ENCODE measurements at places on chromosomes 1 and 21.

DNA sequence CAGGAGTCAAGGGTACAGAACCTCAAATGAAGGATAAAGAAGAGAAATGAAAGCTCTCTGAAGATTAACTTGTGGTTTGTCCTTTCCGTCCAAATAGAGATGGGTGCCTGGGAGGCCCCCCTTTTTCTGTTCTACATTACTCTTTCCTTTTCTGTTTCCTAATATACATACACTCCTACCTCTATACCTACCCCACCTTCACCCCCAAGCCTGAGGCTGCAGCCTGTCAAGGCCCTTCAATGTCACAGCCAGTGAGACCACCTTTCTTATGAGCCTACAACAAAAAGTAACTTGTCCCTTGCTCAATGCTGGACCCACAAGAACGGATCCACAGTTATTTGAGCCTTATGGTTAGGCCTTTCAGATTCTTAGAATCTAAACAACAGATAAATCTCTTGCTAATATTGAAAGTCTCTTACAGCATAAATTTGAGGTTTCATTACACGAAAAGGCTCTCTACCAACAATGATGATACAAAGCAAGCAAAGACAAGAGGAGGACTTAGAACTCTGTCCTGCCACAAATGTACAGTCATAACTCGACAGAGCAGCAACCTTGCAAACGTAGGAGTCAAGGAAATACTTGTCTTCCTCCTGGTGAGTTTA is 4.1 kb upstream of the TRAF3IP3 start:
- no peak for DNase-seq

GRCh38 chr1:53349968-53350852 is 22.3 kb upstream of the LRP8 start:
- DNase-seq, result no peak

- DNase-seq, result peak; percentile 65
These were observed 69.6 kb downstream of the UBIAD1 start for GRCh38 chr1:11342621-11343032.

DNA sequence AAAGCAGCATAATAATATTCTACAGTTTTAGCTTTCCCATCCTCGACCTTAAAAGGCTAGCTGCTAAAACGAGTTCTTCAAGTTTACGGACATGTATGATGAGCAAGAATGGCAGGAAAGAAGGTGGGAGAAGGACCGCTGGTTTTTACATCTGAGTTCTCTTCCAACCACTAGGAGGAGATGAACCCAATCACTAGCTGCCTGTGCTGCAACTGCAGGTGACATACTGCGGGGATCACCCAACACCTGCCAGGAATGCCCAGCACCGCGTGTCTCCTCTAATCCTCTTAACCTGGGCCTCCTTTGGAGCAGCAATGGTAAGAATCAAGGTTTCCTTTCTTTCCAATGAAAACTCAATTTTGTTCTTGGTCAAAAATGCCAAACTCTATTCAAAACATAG is 23.5 kb downstream of the TOR3A start:
- DNase-seq, result no peak

GRCh38 chr1:178818416-178818815 is 52.5 kb downstream of the ANGPTL1 start:
- no peak for DNase-seq

GRCh38 chr21:32772281-32773047 is 909 bp upstream of the PAXBP1 start:
- peak; percentile 20 for DNase-seq

DNA sequence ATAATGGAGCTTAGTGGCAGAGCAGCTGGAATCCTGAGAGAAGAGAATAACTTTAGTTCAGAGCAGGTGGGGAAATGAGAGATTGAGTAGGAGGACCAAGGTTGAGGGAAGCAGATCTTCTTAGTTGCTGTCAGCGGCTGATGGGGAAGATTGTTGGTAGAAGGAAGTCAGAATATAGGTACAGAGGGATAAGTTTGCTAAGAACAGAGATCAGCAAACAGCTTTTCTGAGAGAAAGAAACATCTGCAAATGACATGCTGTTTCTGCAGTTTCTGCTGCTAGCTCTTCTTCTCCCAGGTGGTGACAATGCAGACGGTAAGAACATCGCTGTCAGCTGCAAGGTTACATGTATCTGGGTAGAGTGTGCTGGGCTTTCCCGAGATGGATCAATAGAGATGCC is at the start of gene CD1C:
Gene CD1C, plus strand, starts transcription at position 113 of the 400 bp plus-strand sequence. Its CDS starts 142 bp downstream, at position 255.
- DNase-seq, result no peak

DNA sequence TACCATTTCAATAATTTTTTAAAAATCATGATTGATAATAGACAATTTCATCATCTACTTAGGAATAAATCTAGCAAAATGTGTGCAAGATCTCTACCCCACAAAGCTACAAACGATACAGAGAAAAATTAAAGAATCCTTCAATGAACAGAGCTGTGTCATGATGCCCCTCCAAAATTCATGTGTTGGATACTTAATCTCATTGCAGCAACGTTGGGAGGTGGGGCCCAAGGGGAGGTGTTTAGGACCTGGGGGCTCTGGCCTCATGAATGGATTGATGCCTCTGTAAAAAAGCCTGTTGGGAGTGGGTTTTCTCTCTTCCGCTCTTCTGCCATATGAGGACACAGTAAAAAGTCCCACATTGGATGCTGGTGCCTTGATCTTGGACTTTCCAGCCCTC is 54.9 kb downstream of the PRSS38 start:
- no peak for DNase-seq

DNA sequence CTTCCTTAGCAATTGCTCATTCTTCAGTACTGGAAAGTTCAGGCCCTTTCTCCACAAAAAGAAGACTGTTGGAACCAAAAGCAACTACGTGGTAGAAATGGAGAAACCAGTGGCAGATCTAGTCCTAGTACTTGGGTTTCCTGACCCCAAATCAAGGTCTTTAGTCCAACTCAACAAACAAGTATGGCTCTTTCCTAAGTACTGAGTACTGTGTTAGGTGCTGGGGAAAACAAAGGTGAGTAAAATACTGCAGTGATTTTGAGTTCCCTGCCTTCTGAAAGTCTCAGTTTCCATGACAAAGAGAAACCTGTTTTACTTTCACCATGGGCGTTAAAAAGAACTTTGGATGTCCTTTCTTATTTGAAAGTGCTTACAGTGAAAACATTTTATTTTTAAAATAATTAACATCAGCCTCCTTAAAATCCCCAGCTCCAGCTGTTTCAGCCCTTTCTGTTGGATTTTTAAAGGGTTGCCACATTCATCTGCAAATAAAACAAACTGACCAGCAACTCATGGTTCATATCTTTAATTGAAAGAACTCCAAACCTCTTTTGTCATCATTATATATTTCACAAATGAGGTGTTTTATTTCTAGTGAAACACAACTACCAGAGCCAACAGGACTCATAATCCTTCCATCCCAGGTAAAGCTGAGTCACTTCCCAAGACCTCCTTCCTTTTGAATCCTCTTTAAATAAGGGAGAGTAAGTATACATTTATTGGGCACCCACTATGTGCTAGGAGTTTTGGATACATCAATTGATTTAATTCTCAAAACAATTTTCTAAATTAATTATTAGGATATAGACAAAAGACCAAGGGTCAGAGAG is 35.4 kb downstream of the PLPP3 start:
- DNase-seq, result no peak

- DNase-seq, result no peak
These were observed 11.7 kb downstream of the DSCAM start for GRCh38 chr21:40835184-40835694.

GRCh38 chr1:51997974-51998382 is 7.5 kb upstream of the RAB3B start:
- no peak for DNase-seq

DNA sequence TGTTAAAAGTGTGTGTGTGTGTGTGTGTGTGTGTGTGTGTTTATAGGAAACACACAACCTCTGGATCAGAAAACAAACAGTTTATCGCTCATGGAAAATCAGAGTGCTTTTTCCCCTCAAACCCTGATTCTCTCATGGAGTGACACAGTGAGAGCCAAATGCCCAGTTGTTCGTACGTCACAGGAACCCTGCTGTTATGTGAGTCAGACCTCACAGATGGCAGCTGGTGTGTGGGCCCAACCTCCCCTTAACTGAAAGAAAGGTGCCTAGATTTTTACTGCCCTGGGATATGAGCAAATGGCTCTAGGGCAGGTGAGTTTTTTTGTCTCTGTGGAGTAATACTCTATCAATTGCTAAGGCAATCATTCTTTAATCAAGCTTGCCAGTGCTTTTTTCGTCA is 1788.1 kb downstream of the BRINP3 start:
- no peak for DNase-seq

- peak; percentile 85 for DNase-seq
These were observed 78.4 kb upstream of the GPR88 start for GRCh38 chr1:100459358-100460114.

DNA sequence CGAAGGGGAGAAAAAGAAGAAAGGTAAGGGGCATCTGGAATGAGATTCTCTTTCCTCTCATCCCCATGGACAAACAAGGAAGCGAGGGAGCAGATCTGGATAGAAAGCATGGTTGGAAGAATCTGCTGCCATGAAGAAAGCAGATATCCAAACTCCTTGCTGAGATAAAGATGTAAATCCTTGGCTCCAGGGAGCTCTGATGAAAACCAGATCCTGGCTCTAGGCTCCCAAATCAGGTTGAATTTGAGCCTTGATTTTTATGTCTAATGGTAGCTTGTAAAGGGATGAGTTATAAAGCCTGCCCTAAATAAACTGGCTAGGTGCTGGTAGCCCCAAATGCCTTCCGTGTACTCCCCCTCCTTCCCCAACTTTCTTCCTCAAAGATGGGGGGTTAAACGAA is 64.1 kb upstream of the LAX1 start:
- no peak for DNase-seq

- DNase-seq, result no peak
These were observed 128.4 kb upstream of the CAMK1G start for GRCh38 chr1:209455145-209455544.

GRCh38 chr1:15676688-15677661 is 7.1 kb upstream of the PLEKHM2 start:
- no peak for DNase-seq

DNA sequence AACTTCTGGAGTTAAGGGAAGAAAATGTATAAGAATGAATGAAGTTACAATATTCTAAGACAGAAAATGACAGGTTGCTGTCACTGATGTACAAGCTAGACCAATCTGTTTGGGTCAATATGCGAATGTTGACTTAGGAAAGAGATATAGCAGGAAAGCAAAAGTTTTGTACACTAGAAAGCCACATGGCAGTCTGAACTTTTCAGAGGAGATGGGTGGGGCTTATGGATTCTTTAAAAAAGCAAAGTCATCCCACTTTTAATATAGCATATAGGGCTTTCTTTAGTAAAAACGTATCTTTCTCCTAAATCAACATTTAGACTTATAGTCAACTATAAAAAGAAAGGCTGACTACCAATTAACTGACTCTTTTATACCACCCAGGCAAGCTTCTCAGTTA is 381.2 kb downstream of the PTPRC start:
- no peak for DNase-seq

GRCh38 chr1:19493547-19493946 is 8.2 kb upstream of the CAPZB start:
- no peak for DNase-seq

- DNase-seq, result no peak
These were observed 545.1 kb upstream of the NR5A2 start for GRCh38 chr1:199482426-199482825.

DNA sequence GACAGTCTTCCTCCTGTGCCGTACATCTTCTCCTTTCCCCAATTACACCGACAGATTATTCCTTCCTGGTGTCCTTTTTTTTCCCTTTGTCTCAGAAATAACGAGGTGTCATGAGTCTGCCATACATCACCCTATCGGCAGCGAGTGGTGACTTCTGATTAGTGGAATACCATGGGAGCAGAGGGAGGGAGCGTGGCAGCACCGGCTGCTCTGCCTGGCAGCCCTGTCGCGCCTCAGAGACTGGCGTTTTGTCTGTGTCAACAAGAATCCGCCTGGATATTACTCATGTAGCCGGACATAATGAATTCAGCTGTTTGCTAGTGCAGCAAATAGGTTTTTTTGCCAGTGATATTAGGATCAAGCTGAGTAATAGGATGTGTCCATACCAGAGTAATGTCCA is 51.8 kb downstream of the UTP25 start:
- DNase-seq, result no peak

DNA sequence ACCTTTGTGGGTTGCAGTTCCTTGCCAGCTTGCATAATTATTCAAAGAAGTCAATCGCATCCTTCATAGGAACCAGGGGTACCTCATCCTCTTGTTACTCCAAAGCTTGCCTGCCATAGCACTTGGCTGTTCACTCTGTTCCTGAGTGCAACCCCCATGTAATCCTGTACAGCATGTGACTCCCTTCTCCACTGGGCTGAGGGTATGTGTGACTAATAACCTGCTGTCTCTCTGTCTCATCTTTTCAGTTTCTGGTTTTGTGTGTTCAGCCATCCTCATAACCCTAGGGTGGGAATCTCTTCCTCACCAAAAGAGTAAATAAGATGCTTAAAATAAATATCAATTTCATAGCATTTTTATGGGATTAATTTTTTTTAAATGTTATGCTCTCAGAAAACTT is 351.9 kb downstream of the S1PR1 start:
- no peak for DNase-seq

DNA sequence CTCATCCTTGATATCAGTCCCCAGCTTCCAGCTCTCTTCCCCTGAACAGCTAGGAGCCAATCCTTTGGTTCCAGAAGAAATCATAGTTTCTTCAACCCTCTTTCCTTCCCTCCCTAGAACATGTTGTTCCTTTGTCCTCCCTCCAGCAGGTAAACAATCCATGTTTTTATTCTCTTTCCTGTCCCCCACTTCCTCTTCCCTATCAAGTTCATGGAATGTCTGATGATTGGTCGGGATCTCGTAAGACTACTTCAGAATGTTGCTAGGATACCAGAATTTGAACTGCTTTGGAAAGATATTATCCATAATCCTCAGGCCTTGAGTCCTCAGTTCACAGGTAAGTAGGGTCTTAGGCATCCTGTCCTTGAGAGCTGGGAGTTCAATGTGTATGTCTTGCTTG is 23.1 kb upstream of the SLC27A3 start:
- no peak for DNase-seq

GRCh38 chr1:153001382-153001781 is at the start of gene SPRR3:
SPRR3 (plus strand) TSS chr1:153001749; CDS start chr1:153003021, 1,272 bp downstream.
- DNase-seq, result no peak

GRCh38 chr1:178857126-178857525 is 13.8 kb downstream of the ANGPTL1 start:
- no peak for DNase-seq

- DNase-seq, result no peak
These were observed 262.9 kb downstream of the RHOU start for GRCh38 chr1:228998179-228998578.

- no peak for DNase-seq
These were observed 280 bp downstream of the CREB3L4 start for GRCh38 chr1:153968000-153968363.

DNA sequence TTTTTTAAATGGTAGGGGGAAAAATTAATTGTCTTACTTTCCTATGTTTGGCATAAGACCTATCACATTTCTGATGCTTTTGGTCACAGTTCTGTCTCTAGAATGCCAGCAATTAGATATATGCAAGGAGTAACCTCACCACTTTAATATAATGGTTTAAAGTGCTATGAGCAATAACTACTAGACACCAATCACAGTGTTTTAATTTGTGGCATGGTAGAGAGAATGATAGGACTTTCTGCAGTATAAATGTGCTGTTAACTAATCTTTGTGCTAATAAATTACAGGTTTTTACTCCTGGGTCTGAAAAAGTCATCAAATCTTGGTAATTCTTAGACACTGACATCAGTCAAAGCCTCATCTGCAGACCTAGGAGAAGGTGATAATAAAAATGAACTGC is 2110.3 kb downstream of the NCAM2 start:
- no peak for DNase-seq

- DNase-seq, result no peak
These were observed 951 bp downstream of the SYDE2 start for GRCh38 chr1:85199667-85200462.
